ENCODE measurements at places on chromosomes 3 and 15.
A peak's percentile ranks its signal among the peaks of the same experiment; 100 is the strongest.

- DNase-seq = no peak
Measured at GRCh38 chr3:177045767-177046166, 151.5 kb downstream of the TBL1XR1 start.

- peak; percentile 42 for DNase-seq
Measured at GRCh38 chr3:177201700-177202397, 4.6 kb upstream of the TBL1XR1 start.

- peak; percentile 67 for DNase-seq
Measured at GRCh38 chr3:36650271-36650671, 114.1 kb downstream of the DCLK3 start.

DNA sequence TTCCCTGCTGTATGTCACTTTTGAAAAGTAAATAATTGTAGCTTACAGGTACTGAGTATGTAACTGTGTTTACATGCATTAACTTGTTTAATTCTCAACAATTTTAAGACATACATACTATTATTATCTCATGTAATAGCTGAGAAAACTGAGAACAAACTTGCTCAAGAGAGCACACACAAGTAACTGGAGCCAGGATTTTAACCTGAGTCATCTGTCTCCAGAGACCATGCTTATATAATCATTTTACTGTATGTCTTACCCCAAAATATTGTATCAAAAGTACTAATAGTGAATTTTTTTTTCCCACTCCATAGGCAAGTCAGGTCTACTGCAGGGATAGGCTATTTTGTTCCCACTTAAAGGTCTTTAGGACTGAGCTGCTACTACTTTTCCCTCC is 95.4 kb downstream of the FEZF2 start:
- no peak for DNase-seq

DNA sequence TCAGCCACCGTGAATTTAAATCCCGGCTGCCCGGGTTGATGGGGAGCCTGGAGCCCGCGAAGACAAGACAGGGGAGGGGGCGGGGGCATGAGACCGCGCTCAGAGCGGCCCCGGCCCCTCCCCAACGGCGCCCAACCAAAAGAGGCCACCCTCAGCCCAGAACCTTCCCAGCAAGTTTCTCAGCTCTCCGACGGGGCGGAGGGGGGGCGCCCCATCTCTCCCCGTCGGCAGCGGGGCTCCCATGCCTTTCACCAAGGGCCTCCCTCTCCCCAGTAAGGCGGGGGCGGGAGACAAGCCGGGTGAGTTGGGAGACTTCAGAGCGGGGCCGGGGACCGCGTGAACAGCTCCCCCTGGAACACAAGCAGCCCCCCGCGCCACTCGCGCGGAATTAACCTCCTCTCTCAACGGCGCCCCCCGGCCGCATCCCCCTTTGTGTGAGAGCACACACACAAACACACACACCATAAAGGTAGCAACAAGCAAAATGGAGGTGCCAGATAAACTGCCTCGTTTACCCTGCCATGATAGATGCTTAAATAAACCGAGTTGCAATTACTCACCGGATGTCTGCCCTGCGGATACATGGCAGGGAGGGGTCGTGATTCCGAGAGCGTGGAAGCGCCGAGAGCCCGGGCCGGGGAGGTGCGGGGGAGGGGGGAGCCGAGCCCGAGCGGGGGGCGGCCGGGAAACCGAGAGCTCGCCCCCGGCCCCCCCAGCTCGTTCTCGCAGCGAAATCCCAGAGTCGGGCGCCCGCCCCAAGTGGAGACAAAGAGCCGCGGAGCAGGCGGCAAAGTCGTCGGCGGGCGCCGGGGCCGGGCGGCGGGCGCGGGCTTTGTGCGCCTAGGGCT is 1.3 kb downstream of the TLE3 start:
- DNase-seq = peak; percentile 25

Data from brain microvascular endothelial cell (primary cell).